ENCODE measurements at places on chromosomes 12 and 14. TPM values are rescaled to one million over a fixed set of nuclear protein-coding genes. Genes with fewer than 3 reads are reported as not detected.

Gene VRTN
- total RNA-seq = not detected

- no peaks in the 10 kb centered on the region for H3K4me1 ChIP-seq
- no peak for DNase-seq
- no peak overlapping the region for H3K4me3 ChIP-seq
- no peaks in the 10 kb centered on the region for H3K27me3 ChIP-seq
- no peaks in the 10 kb centered on the region for H3K36me3 ChIP-seq
Observed at GRCh38 chr14:78310272-78310671, 140.1 kb downstream of the NRXN3 start.

DNA sequence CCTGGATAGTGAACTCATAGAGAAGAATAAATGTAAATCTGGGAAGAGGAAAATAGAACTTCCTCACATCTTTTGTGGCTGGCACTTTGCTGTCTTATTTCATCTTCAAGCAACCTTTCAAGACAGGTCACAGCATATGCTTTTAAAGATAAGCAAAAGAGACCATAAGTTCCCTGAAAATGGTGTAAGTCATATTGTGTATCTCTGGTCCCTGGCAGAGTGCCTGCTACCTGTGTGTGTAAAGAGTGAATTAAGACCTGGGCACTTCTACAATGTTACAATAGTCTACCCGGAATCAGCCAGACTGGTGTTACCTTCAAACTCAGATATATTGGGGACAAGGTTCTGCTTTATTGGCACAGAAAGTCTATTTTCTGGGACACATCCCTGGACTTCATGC lies 168.8 kb downstream of the SLC2A13 start:
- H3K27ac ChIP-seq = no peak overlapping the region
- no peak overlapping the region for H3K4me3 ChIP-seq
- no peak for DNase-seq
- no peaks in the 10 kb centered on the region for H3K36me3 ChIP-seq
- no peaks in the 10 kb centered on the region for H3K27me3 ChIP-seq

GRCh38 chr14:45258073-45258472 lies 5.1 kb upstream of the MIS18BP1 start:
- no peak for DNase-seq
- H3K4me3 ChIP-seq = no peak overlapping the region
- H3K27ac ChIP-seq = no peak overlapping the region
- H3K4me1 ChIP-seq = no peaks in the 10 kb centered on the region
- H3K36me3 ChIP-seq = no peaks in the 10 kb centered on the region

DNA sequence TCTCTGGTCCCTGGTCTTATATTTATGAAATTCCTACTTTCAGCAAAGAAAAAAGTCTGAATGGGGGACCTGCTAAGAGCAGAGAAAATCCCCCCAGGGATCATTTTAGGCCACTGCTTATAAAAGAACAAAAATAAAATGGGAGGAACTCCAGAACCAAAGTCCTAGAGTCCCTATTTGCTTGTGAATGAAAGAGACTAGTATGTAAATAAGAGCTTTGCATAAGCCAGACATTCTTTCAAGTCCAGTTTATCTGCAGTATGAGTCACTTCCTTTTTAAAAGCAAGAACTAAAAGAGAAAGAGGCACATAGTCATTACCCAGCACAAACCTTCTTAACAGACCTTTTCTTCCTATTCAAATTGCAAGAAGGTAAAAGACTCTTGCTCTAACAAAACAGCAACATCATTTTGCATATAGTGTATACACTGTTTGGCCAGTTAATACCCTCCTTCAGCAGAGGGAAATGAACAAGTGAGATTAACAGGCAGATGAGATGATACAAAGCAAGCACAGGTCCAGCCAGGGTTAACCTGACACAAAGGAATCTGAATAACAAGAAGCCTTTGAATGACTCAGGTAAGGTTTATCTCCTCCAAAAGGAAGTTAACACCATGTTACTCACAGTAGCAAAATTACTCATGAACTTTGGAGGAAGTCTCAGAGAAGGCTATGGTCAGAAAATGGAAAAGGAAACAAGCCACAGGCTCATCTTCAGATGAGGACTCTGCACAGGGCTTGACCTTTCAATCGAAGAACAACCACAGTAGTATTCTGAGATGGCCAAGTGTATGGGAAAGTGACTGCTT lies 87.3 kb downstream of the PHLDA1 start:
- H3K4me1 ChIP-seq = peaks cover 17% of the 10 kb centered on the region
- H3K27me3 ChIP-seq = no peaks in the 10 kb centered on the region
- H3K4me3 ChIP-seq = peak overlapping the region; percentile 41
- peak overlapping the region; percentile 91 for H3K27ac ChIP-seq

GRCh38 chr12:46490635-46491034 lies 118.1 kb upstream of the SLC38A2 start:
- H3K4me3 ChIP-seq = no peak overlapping the region
- H3K36me3 ChIP-seq = no peaks in the 10 kb centered on the region
- DNase-seq = no peak
- H3K27me3 ChIP-seq = no peaks in the 10 kb centered on the region

GRCh38 chr12:75666126-75666938 lies 154.9 kb upstream of the KRR1 start:
- H3K27ac ChIP-seq = no peak overlapping the region
- no peak for DNase-seq
- no peaks in the 10 kb centered on the region for H3K4me1 ChIP-seq
- H3K27me3 ChIP-seq = no peaks in the 10 kb centered on the region

Gene PIK3C2G
- total RNA-seq = not detected

GRCh38 chr14:68662392-68662791 lies 130.5 kb downstream of the ZFP36L1 start:
- H3K36me3 ChIP-seq = no peaks in the 10 kb centered on the region
- no peaks in the 10 kb centered on the region for H3K27me3 ChIP-seq
- no peak overlapping the region for H3K4me3 ChIP-seq
- no peak overlapping the region for H3K27ac ChIP-seq
- no peak for DNase-seq
- H3K4me1 ChIP-seq = peaks cover 54% of the 10 kb centered on the region

- peaks cover 27% of the 10 kb centered on the region for H3K36me3 ChIP-seq
- H3K4me1 ChIP-seq = peaks cover 7% of the 10 kb centered on the region
- peak within 1 kb of the TSS; percentile 74 for H3K4me3 ChIP-seq
- no peak for DNase-seq
- H3K27ac ChIP-seq = peak within 1 kb of the TSS; percentile 24
- H3K27me3 ChIP-seq = no peaks in the 10 kb centered on the region
Observed at GRCh38 chr12:6647083-6647604, at the start of gene ACRBP. Gene ACRBP, minus strand, starts transcription at chr12:6647432. Its CDS starts 66 bp downstream, at chr12:6647366.

DNA sequence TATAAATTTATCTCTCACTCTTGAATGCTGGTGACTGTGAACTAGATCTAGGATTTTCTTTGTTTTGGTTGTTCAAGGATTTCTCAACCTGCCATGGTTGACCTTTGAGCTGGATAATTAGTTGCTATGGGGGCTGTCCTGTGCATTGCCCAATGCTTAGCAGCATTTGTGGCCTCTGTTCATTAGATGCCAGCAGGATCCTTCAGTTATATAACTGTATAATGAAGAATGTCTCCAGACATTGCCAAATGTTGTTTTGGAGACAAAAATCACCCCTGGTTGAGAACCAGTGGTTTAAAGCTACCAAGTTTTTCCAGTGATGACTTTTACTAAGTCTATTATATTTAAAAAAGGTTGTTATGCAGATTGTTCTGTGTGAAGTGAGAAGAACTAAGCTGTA lies 147.9 kb upstream of the STXBP6 start:
- no peaks in the 10 kb centered on the region for H3K4me1 ChIP-seq
- no peak for DNase-seq
- H3K4me3 ChIP-seq = no peak overlapping the region

Gene AQP6
- total RNA-seq = not detected

GRCh38 chr12:1605129-1606020 lies 11.0 kb upstream of the FBXL14 start:
- no peak for DNase-seq
- peak overlapping the region; percentile 70 for H3K4me3 ChIP-seq
- H3K4me1 ChIP-seq = peaks cover 5% of the 10 kb centered on the region
- no peaks in the 10 kb centered on the region for H3K27me3 ChIP-seq
- peak overlapping the region; percentile 68 for H3K27ac ChIP-seq

- H3K27me3 ChIP-seq = no peaks in the 10 kb centered on the region
- DNase-seq = no peak
- peaks cover 7% of the 10 kb centered on the region for H3K4me1 ChIP-seq
Observed at GRCh38 chr12:93115646-93116045, 186.6 kb upstream of the EEA1 start.

DNA sequence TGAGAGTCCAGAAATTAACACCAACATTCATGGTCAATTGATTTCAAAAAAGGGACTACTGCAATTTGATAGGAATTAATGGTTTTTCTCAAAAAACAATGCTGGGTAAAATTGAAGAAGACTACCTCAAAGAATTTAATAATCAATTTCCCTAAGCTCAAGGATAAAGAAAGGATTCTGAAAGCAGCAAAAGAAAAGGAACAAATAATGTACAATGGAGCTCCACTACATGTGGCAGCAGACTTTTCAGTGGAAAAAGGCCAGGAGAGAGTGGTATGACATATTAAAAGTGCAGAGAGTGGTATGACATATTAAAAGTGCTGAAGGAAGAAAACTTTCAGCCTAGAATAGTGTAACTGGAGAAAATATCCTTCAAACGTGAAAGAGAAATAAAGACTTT lies 15.6 kb upstream of the TAS2R43 start:
- H3K4me1 ChIP-seq = no peaks in the 10 kb centered on the region
- no peaks in the 10 kb centered on the region for H3K36me3 ChIP-seq
- no peak overlapping the region for H3K4me3 ChIP-seq
- DNase-seq = no peak
- H3K27ac ChIP-seq = no peak overlapping the region
- no peaks in the 10 kb centered on the region for H3K27me3 ChIP-seq
